ENCODE measurements at places on chromosomes 13 and 19. TPM values are rescaled to one million over a fixed set of nuclear protein-coding genes. Genes with fewer than 3 reads are reported as not detected.

PCDH20 gene
- polyA plus RNA-seq = 0.15 TPM

FFAR2 gene
- 4.6 TPM for polyA plus RNA-seq

MEDAG gene
- polyA plus RNA-seq = 260 TPM

ETV2 gene
- polyA plus RNA-seq = 0.79 TPM

PLPP2 gene
- polyA plus RNA-seq = 19.2 TPM

GPR4 gene
- 1.3 TPM for polyA plus RNA-seq

GRIK5 gene
- polyA plus RNA-seq = 0.51 TPM

UNC13A gene
- polyA plus RNA-seq = 0.15 TPM

ATP7B gene
- polyA plus RNA-seq = 1.3 TPM

MAST1 gene
- polyA plus RNA-seq = 0.18 TPM

UHRF1 gene
- polyA plus RNA-seq = 0.45 TPM

MAMSTR gene
- polyA plus RNA-seq = 1.3 TPM

LCP1 gene
- 66.6 TPM for polyA plus RNA-seq

DIAPH3 gene
- polyA plus RNA-seq = 0.06 TPM

CYP4F2 gene
- polyA plus RNA-seq = not detected

CPAMD8 gene
- polyA plus RNA-seq = 1.5 TPM

ZNF575 gene
- 1.8 TPM for polyA plus RNA-seq

IRS2 gene
- polyA plus RNA-seq = 8.2 TPM

PRODH2 gene
- polyA plus RNA-seq = not detected
